ENCODE measurements at places on chromosomes 4 and X.
A peak's percentile ranks its signal among the peaks of the same experiment; 100 is the strongest.

GRCh38 chrX:68429216-68429615, 4.1 kb downstream of the OPHN1 start:
- peak; percentile 69 for DNase-seq

DNA sequence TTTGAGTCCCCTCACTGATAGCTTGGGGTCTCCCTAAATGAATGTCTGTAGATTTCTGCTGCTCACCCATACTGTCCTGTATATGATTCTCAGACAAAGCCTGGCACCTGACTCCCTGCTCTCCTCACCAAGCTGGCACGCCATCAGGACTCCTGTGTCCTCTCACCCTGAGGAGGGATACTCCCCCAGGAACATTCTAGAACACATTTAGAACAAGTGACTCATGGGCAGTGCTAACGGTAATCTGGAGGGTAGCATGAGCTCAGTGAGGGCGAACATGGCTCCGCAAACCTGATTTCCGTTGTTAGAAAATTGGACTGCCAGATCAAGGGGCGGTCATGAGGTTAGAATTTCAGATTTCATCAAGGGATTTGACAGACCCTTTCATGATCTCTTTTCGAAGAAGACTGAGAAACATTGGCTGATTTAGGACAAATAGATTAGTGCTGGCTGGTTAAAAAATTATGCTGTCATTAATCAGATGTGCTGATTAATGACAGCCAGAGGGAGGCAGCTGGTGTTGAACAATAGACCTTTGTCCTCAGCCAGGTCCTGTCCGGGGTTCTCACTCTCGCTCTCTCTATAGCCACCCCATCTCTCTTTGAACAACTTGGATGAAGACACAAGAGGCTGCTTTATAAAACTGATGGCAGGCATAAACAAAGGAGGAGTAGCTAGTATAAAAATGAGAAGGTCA, 244.3 kb downstream of the PTTG2 start:
- no peak for DNase-seq

GRCh38 chr4:176320976-176321361, 1.2 kb downstream of the SPCS3 start:
- DNase-seq, result no peak

DNA sequence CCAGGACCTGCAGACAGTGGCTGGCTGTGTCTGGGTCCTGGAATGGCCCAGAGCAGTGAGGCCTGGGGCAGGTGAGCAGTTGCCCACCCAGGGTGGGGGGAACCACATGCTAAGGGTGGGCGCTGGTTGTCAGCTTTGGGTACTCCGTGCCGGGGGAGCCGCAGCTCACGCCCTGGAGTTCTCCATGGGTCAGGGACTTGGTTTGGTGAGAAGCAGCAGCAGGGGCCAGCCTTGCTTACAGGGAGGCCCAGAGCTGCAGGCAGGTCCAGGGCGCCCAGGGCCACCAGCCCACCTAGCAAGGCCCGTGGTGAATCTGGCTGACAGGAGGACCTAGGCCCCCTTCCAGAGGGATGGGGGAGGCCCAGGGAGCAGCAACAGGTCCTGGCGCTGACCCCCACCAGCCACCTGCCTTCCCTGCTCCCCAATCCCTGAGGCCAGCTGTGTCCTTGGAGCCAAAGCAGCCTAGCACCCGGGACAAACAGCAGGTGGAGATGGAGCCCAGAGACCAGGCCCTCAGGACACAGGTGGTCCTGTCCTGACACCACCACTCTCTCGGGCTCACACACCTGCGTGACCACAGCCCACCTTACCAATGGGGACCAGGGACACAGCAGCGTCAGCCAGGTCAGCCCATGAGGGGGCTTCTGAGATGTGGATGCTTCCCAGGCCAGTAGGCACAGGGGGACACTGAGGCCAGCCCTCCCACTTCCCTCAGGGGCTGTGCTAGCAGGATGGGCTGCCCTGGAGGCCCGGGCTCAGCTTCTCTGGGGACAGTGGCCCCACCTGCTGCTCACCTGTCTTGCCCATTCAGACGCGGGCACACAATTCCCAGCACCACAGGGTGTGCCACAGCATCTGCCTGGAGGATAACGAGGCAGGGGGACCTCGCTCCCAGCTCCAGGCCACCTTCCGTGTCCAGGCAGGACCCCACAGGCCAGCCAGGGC, 3.5 kb downstream of the MXD4 start:
- DNase-seq, result no peak

DNA sequence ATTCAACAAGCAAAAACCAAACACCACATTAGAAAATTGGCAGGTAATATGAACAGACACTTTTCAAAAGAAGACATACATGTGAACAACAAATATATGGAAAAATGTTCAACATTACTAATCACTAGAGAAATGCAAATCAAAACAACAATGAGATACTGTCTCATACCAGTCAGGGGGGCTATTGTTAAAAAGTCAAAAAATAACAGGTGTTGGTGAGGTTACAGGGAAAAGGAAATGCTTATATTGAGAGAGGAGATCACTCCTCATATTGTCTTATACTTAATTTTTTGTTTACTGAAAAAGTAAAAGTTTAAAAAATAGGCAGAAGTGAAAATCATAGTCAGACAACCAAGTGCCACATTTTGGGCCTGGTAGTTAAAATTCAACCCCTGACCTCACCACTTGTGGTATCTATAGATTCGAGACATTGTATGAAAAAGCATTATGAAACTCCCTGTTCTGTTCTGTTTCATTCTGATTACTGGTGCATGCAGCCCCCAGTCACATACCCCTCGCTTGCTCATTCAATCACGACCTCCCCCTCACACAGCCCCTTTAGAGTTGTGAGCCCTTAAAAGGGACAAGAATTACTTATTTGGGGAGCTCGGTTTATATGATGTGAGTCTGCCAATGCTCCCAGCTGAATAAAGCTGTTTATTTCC, 153.7 kb upstream of the FGF16 start:
- DNase-seq, result no peak

GRCh38 chrX:102067966-102068723, 57.3 kb upstream of the TCEAL2 start:
- DNase-seq, result peak; percentile 2

GRCh38 chrX:110796407-110796697, 735 bp upstream of the CHRDL1 start:
- no peak for DNase-seq

DNA sequence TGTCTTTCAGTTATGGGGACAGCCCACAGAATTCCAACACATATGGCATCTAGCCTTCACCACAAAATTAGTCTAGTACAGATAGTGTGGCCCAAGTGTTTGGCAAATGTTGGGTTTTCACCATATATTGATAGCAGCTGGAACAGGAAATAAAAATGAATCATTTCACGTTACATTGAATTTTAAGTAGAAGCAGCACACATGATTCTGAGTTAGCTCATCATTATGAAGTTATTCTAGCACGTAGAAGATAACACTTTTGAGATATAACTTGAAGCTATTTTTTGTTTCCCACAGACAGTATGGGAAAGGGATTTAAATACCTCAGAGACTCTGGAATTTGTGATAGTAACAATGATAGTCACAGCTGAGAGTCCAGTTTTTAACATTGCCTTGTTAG, 118.7 kb downstream of the FAT4 start:
- DNase-seq, result no peak

- no peak for DNase-seq
These were observed 313.1 kb downstream of the CBLL2 start for GRCh38 chrX:22585831-22586230.

- DNase-seq, result peak; percentile 11
These were observed 88.6 kb upstream of the PRPS2 start for GRCh38 chrX:12702509-12703091.

DNA sequence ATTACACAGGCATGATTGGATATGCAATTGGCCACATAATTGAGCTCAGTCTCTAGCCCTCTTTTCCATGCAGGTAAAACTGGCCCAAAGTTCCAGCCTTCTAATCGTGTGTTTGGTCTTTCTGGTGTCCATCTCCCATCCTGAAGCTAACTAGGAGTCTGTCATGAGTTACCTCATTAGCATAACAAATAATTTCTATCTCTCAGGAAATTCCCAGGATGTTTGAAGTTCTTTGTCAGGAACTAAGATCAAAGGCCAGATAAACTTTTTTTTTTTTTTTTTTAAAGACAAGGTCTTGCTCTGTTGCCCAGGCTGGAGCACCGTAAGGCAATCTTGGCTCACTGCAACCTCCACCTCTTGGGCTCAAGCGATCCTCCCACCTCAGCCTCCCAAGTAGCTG, 15.8 kb downstream of the ATXN3L start:
- DNase-seq, result no peak

- DNase-seq, result no peak
These were observed 16.7 kb upstream of the ANKRD17 start for GRCh38 chr4:73275318-73275654.

GRCh38 chr4:133402616-133403015, 253.5 kb downstream of the PCDH10 start:
- DNase-seq, result no peak

DNA sequence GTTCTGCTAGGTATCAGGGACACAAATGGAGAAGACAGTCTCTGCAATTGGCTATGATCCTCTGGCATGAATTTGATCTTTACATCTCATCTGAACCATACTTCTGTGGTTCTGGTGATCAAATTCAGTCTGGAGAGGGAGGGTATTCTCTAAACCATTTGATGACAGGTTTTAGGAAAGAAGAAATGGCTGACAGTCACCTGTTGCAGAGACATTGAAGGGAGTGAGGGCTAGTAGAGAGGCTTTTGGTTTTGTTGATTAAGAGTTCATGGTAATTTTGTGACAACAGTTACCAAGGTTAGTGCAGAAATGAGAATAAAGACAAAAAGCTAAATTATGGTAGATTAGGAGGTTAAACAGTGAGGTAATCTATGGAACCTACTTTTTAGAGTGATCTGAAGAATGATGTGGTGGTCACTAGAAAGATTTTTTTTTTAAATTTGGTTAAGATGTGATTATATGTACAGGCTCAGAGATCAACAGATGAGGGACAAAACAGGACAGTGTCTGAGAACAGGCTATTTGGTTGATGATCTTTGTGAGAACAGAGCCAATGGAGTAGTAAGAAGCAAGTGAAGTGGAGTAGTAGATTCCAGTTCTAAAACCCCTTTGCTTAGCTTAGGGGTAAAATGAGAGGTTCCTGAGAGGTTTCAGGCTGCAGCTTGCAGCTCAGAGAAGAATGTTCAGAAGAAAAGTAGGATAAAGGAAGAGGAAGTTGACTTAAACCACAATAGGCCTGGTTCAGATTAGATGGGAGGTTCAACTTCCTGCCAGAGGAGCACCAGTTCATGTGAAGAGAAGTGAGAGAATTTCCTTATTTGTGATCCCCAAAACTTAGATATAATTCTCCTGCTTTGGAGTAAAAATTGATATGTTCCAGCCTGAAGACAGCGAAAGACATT, 34.7 kb downstream of the VSIG4 start:
- no peak for DNase-seq

DNA sequence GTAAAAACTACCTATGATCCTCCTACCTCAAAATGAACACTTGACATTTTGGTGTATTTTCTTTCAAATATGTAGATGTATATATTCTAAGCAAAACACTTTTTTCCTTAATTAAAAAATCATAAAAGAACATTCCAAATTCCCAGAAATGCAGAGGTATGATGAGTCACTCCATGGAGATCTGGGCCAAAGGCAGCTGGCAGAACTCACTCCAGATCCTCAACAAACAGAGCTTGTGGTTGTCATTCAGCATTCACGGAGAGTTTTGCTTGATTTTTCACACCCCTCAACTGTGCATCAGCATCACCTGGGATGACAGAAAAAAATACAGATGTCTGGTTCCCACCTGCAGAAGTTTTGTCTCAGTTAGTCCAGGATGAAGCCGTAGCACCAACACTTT, 144.6 kb downstream of the KIT start:
- no peak for DNase-seq

DNA sequence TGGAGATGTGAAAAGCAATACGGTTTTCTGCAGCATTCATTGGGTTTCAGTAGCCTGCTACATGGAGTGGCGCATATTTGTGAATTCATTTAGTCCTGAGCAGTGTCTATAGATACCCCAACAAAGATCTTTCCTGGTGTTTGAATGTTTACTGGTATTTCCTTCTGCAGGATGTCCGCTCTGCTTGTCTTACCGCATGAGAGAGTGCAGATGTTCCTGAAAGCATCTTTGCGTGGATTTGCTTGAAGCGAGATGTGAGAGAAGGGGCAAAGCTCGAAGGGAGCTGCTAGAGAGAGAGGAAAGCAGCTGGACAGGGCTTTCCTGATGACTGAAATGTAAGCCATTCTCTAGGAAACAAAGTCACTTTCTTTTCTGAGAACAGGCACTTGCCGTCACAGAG, 40.9 kb upstream of the GYPA start:
- no peak for DNase-seq

Data from ACHN (cell line).